ENCODE measurements at places on chromosomes 5 and 9. TPM values are rescaled to one million over a fixed set of nuclear protein-coding genes. Genes with fewer than 3 reads are reported as not detected.

The CACFD1 gene
- 6.8 TPM for total RNA-seq

DNA sequence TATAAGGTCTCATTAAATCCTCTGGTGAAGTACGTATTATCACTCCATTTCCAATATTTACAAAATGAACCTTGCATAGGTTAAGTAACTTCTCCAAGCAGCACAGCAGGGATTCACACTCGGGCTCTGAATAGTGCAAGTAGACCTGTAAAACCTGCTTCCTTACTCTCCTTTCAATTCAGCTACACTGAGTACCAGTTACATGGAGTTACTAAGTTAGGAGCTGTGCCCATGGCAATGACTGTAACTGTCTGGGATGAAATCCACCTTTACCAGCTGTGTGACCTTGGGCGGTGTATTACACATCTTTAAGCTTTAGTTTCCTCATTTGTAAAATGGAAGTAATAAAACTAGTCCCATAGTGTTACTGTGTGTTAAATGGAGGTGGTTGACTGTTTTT, 15.9 kb upstream of the MOB3B start:
- DNase-seq = no peak

The FREM1 gene
- not detected for total RNA-seq

DNA sequence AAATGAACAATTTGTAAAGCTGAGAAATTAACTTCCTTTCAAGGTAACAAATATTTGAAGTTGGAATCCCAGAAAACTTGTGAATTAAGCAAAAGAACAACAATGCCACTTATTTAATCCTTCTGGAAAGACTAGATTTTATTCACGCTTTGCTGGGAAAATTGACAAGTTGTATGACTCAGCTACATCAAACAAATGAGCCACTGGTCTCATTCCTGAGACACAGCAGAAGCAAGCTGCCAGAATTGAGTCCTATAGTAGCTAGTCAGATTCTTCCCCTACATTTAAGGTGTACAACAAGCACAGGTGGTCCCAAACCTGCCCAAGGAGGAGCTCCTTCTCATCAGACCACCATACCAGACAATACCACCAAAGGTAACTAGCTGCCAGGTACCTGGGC, 280.7 kb downstream of the SPOCK1 start:
- peak; percentile 62 for DNase-seq

DNA sequence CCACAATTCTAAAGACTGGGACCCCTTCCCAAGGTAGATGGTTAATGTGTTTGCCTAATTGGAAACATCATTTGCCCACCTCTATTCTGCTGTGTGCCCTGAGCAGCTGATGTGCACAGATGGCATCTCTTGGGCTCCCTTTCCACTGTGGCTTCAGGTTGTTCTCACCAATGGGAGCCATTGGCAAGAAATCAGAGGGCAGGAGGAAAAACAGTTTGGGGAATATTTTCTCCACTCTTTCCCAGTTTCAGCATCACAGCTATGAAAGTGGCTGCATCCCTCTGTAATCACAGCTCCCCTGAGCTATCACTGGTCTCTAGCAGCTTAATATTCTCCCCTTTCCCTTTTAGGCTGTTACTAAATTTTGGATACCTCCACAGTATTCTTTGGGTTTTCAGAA, 911.6 kb upstream of the SEMA6A start:
- no peak for DNase-seq

GRCh38 chr9:18173923-18174322, 300.0 kb upstream of the ADAMTSL1 start:
- no peak for DNase-seq

The WDR36 gene
- total RNA-seq = 53.0 TPM

GRCh38 chr9:91451431-91452270, 28.0 kb upstream of the NFIL3 start:
- DNase-seq = peak; percentile 65

- DNase-seq = no peak
These were observed 483.0 kb upstream of the CDH18 start for GRCh38 chr5:20470997-20471396.

DNA sequence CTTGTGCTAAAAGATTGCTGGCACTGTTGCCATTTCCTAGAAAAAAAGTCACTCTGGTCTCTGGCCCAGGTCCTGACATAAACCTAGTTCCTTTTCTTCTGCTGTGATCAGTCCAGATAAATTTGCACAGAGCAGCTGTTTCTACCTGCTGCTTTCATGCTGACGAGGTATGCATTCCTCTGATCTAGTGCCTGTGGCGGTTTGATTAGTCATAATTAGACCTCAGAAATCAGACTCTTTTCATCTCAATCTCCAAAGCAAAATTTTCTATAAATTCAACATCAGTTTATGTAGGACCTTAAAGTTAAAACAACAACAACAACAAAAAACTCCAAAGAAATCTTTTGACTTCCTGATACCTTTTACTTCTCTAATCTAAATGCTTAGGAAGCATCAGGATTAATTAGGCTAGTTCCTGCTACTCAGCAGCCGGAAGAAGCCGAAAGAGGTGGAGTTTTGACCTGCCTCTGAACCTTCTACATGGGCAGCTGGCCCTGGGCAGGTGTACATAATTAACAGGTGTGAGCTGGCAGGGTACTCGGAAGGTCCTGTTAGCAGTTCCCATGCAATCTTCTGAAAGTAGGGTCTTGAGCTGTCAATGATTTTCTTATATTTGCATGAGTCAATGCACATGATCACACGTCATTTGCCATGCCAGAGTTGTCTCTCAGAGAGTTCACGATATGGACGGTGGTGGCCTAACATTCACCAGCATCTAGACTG, 83.3 kb upstream of the CCDC112 start:
- DNase-seq = peak; percentile 83

DNA sequence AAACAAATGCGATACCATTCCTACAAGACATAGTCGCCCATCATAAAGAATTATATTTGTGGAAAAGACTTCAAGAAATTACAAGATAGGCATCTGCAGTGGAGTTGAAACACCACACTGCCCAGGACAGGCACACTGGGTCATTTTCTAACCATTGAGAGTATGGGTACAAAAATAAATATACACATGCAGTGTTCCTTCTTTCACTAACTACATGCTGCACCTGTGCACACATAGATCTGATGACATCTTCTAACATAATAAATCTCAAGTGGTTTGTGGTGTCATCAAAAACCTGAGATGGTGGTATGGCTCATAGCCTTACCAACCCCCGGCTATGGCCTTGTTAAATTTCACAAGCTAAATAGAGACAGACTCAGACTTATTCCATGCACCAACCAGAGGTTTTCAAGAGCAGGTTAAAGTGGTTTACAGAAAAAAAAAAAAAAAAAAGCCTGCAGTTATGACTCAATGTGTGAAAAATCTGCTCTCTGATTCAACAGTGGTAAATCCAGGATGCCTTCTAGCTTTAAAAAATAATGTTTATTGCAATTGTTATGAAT, 12.4 kb upstream of the NFIB start:
- peak; percentile 92 for DNase-seq

GRCh38 chr5:135218486-135218755, 180.6 kb downstream of the MACROH2A1 start:
- DNase-seq = no peak

The GRM6 gene
- total RNA-seq = not detected

- DNase-seq = no peak
These were observed 67.1 kb upstream of the SNX2 start for GRCh38 chr5:122707796-122708195.

DNA sequence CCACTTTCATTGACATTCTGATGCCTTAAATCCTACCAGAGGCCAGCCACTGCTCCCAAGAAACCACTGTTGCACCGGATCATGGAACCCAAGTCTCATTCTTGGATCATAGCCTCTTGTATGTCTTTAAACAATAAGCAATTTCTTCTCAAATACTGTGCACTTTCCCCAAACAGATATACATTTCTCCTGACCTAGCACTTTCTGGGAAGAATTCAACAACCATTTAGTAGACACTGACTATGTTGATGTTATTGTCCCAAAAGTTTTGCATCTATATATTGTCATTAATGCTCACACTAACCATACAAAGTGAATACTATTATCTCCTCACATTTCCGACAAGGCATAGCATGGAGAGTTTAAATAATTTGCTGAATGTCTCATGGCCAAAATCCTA, 123.3 kb downstream of the GNAQ start:
- no peak for DNase-seq

The NRG2 gene
- 0.48 TPM for total RNA-seq

DNA sequence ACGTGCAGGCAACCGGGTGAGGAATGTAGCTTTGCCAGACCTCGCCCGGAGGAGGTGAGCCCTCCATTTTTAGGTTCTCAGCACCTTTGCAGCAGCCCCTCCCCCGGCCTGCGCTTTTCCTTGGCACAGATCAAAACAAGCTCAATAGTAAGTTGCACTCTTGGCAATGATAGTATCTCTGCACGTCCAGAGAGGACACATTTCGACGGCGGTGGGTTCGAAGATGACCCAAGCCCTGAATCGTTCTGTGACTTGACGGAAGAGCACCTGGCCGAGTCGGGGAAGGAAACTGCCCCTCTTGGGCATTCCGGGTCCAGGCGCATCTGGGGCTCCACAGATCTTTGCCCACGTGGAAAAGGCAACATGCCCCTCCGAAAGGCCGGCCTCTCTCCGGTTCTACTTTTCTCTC, 904 bp downstream of the GDNF start:
- no peak for DNase-seq

- DNase-seq = no peak
These were observed 69.2 kb upstream of the RPS23 start for GRCh38 chr5:82347201-82347865.

DNA sequence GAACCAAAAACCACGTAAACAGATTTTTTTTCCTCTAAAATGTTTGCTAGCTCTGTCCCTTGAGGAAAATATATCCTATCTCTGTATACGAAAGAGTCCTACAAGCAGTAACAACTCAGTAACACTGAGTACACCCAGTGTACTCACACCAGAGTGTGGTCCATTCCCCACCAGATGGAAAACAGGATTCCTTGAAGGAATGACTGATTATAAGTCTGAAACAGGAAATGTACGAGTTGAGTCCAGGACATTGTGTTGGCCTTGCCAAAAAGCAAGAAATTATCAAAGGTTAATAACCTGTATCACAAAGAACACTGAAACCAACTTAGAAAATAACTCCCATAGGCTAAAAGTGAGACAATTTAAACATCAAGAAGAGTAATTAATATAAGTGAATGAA, 20.4 kb downstream of the GOLPH3 start:
- no peak for DNase-seq

The UGT3A2 gene
- total RNA-seq = not detected

- DNase-seq = no peak
These were observed 36.5 kb downstream of the RGS3 start for GRCh38 chr9:113499876-113500497.

All from mammary epithelial cell (primary cell).